CD4-positive, alpha-beta T cell treated with Interleukin-4 for 4 hours (primary cell): ENCODE measurements at places on chromosomes 7 and 10.

DNA sequence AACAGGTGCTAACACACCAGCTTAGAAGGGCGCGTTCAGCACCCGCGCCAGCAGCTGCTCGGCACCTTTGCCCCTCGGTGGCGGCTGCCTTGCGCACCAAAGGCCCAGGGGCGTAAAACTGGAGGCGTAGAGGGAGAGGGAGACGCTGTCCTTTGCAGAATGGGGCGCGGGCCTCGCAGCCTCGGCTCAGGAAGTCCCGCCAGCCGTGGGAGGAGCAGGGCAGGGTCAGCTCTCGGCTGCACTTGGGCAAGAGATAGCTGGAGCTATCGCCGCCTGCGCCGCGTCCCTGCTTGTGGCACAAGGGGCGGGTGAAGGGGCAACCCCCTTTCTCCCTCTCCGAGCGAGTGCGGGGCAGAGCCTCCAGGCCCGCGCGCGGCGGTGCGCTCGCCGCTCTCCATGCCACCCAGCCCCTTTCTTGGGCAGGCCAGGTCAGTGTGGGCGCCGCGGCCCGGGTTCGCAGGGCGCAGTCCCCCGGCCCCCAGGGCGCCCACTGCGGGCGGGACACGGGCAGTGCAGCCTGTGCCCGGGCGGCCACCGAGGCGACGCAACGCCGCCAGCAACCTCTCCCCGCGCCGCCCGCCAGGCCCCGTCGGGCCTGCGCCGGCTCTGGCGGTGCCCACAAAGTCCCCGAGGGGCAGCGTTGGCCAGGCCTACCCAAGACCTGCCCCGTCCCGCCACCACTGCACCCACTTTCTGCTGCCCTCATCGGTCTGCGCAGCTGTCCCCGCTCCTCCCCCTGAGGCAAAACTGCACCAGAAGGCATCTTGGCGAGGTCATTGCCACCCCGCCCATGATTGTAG lies 4.1 kb downstream of the NEUROD6 start:
- DNase-seq: no peak

DNA sequence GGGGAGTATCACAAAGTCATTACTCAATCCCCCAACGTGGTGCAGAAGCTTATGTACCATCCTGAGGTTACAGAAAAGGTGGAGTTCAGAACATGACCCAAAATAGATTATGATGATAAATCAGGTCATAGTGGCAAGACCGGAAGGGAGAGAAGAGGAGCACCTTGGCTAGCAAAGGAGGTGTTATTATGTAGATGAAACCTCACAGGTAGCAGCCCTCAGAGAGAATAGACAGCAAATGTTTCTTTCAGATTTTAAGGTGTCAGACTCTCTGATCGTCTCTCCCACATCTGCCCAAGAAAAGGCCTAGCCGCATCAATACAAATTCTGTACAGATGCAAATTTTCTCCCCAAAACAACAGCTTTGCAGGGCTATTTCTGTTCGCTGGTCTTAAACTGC lies 88.3 kb upstream of the SEMA3D start:
- DNase-seq: no peak

GRCh38 chr10:107280293-107280692 lies 115.8 kb upstream of the SORCS1 start:
- DNase-seq: no peak

GRCh38 chr7:158819571-158820203 lies 9.6 kb downstream of the ESYT2 start:
- no peak for DNase-seq

GRCh38 chr7:68279827-68280400 lies 1283.3 kb downstream of the TYW1 start:
- no peak for DNase-seq

DNA sequence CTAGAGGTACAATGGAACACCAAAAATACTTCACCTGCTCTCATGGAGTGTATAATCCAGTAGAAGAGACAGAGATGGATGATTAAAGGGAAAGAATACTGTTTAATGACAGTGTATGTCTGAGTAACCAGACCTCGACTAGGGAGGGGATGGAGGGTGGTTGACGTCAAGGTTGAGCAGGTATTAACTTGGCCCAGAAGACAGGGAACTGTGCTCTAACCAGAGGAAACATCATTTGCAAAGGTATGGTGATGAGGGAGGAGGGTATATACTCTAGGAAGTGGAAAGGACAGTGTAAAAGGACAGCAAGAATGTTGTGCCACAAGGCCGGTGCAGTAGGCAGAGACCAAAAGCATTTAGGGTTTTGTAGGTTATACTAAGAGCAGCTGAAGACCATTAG lies 2.9 kb downstream of the MIOS start:
- DNase-seq: no peak

DNA sequence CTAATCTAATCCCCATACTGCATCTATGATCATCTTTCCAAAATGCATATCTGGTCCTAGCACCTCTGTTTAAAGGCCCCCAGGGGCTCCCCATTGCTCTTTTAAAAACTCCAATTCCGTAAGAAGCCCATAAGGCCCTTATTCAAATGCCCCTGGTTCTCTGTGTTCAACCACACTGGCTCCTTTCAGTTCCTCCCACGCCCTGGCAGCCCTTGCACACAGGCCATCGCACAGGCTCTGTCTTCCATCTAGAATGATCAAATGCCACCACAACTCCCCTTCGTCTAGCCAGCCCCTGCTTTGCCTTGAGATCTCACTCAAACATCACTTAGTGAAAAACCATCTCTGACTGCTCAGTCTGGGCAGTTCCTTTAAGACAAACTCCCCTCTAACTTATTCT lies 112.9 kb upstream of the LYZL2 start:
- DNase-seq: no peak

DNA sequence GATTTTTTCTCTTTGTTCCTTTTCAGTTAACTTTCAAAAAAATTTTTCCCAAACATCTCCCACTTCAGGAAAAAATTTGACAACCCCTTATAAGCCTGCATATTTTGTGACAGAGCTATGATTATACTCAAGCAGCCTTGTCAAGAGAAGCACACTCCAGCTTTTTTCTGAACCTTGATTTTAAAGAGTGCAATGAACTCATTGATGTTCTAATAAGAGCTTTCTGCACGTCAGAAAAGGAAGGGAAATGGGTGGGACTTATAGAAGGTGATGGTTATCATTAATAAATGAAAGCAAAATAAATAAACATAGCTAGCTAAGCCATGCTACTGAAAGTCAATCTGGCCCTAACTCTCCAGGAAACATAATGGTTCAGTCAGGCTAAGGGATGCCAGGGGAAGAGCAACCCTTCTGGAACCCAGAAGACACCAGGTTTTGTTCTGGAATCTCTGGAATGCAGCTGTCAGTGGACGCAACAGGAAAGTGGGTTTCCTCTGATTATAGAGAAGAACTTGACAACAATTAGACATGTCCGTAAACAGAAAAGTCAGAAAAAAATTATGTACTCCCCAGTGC lies 76.1 kb downstream of the NHLRC2 start:
- DNase-seq: no peak

GRCh38 chr7:157964521-157964920 lies 623.1 kb downstream of the PTPRN2 start:
- DNase-seq: no peak

GRCh38 chr10:1110674-1111119 lies 54.5 kb downstream of the WDR37 start:
- no peak for DNase-seq

DNA sequence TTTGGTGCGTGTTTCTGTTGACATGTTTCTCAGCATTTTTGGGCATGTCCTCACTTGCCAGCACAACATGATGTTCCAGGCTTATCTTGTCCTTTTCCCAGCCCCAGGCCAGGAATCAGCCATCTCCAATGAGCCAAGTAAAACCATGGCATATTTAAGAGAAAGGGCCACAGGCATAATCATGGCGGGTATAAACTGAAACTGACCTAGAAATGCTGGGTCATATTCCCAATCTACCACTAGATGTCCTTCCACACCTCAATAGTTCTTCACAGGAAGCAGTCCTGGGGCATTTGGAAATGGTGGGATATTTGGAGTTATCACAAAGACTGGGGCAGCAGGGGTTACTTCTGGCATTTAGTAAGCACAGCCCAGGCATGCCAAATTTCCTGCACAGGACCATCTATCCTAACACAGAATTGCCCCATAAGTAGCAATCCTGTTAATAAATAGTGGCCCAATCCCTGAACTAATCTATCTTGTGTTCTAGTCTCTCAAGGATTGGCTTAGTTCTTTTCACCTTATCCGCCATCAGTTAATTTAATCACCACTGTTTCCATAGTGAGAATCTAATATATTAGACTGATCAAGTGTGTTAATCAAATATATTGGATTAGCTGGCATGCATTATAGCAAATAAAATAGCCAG lies 101.6 kb downstream of the NPSR1 start:
- no peak for DNase-seq

GRCh38 chr10:125037145-125037877 lies 95.4 kb downstream of the ZRANB1 start:
- no peak for DNase-seq

GRCh38 chr10:28012990-28013515 lies 14.2 kb upstream of the ODAD2 start:
- no peak for DNase-seq

GRCh38 chr10:98486421-98486820 lies 39.7 kb upstream of the HPS1 start:
- DNase-seq: no peak

- DNase-seq: no peak
These were observed 250.6 kb upstream of the NPVF start for GRCh38 chr7:25478925-25479324.

DNA sequence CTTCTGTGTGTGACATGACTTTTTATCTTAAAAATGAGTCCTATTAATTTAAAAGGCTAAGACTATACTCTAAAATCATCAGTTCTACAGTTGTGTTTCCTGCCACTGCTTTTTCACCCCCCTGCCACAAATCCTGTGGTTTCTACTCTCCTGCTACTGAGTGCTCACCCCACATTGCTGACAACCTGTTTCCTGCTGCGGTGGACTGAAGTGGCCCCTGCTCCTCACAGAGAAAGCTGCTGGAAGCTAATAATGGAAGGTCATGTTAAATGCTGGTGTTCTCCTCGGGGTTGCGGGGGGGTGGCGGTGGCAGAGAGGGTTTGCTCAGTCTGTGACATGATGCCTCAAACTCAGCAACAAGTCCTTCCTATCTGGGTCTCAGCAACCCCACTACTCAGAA lies 113.2 kb upstream of the INHBA start:
- DNase-seq: no peak

DNA sequence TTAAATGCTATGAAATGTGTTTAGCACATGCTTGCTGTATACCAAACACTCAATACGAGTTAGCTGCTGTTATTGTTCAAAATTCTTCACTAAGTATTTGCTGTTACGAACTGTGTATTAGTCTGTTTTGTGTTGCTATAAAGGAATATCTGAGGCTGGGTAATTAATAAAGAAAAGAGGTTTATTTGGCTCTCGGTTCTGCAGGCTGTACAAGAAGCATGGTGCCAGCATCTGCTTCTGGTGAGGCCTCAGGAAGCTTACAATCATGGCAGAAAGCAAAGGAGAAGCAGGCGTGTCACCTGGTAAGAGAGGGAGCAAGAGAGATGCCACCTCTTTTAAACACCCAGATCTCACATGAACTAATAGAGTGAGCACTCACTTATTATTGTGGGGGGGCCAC lies 1.6 kb downstream of the UBE2D4 start:
- no peak for DNase-seq

DNA sequence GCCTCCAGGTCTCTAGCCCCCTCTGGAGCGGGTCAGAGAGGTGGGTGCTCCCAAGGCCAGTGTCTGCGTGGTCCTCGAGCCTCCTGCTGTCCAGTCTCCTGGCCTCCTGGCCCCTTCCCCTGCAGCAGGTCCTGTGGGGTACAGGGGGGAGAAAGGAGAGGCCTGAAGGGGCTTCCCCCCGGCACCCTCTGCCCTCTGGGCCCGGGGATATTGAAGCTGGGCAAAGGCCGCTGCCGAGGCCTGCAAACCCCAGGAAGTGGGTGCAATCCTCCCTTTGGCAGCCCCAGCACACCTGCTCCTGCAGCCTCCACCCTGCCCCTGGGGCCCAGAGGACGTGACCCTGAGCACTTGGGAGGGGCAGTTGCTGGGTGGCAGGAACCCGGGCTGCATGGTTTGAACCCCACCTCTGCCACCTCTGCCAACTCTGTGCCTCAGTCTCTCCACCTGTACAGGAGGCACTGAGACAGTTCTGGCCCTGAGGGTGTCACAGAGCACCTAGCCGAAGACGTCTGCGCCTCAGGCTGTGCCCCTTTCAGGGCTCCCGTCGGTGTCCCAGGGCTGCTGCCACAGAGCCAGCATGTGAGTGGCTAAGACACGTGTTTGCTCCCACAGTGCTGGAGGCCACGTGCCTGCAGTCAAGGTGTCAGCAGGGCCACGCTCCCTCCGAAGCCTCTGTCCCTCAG lies 59.1 kb upstream of the INPP5A start:
- DNase-seq: no peak

GRCh38 chr10:123642293-123642692 lies 23.9 kb upstream of the GPR26 start:
- no peak for DNase-seq

DNA sequence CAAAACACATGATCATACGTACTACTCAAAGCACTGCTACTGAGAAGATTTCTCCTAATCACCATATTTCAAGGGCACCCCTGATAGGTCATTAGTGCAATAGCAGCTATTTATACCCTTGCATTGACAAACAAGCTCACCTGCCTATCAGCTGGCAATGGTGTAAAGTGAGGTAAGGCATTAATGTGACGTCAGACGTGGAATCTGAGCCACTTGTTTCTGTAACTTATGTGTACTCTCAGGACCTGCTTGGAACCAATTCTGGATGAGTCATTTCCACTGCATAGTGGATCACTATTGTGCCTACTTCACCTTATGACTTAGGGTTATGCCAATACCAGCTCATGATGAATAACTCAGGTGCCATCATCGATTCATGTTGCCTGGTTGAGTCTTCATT lies 628.5 kb upstream of the CELF2 start:
- no peak for DNase-seq

DNA sequence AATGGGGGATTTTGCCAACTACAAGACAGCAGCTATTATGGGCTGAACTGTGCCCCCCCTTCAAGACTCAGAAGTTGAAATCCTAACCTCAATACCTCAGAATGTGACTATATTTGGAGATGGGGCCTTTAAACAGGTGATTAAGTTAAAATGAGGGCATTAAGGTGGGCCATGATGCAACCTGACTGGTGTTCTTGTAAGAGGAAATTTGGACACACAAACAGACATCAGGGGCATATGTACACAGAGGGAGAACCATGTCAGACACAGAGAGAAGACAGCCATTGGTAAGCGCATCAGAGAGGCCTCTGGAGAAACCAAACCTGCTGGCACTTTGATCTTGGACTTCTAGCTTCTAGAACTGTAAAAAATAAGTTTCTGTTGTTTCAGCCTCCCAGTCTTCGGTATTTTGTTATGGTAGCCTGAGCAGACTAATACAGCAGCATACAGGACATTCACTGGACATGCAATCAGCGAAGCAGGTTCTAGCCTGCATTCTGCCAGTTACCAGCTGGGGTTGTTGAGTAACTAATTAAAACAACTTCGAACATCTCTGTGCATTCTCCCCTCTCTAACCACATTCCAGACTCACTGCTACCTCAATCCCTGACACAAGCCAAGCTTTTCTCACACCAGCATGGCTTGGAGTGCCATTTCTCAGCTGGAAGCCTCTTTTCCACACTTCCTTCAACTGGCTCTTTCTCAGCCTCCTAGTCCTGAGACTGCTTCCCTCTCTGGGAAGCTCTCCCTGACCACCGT lies 141.4 kb downstream of the DOCK4 start:
- no peak for DNase-seq
